ENCODE measurements at places on chromosomes 6 and 20.
A peak's percentile ranks its signal among the peaks of the same experiment; 100 is the strongest.

GRCh38 chr6:160128125-160128683 lies 6.6 kb downstream of the SLC22A1 start:
- DNase-seq, result no peak

- no peak for DNase-seq
Measured at GRCh38 chr20:20255099-20255498, 112.8 kb upstream of the INSM1 start.

DNA sequence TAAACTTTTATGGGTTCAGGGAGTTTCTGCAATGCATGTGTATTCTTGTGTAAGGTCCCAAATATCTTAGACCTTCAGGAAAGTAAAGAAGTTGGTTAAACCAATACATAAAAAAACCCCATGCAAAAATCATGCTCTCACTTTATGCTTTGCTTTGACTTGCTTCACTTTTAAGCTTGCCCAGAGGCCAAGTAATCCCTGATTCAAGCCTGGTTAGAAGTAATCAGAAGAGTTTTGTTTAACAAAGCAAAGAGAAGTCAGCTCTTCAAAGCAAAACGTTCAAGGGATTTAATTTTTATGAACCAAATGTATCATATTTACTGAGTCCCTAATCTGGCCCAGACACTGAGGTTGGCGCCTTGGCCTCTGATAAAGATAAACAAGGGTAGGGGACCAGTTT lies 26.7 kb upstream of the FNDC1 start:
- no peak for DNase-seq

- no peak for DNase-seq
Measured at GRCh38 chr6:163354761-163355425, 59.6 kb upstream of the QKI start.

DNA sequence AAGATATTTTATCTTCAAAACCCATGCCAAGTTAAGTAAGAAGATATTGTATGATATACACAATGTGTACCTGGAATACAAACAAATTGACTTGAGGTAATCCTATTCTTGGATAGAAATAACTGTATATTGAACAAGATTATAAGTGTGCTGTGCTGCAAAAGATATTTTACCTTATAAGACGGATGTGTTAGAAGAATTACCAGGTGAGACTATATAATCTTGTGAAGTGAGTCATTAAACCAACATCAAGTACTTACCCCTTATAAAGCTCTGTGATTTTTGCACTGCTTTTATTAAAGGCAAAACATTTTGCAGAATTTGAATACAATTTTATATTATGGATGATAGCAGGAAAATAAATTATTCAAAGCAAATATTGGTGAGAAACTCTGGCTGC lies 570.0 kb downstream of the MMUT start:
- no peak for DNase-seq

GRCh38 chr6:129138739-129139405 lies 255.9 kb downstream of the LAMA2 start:
- DNase-seq, result no peak

DNA sequence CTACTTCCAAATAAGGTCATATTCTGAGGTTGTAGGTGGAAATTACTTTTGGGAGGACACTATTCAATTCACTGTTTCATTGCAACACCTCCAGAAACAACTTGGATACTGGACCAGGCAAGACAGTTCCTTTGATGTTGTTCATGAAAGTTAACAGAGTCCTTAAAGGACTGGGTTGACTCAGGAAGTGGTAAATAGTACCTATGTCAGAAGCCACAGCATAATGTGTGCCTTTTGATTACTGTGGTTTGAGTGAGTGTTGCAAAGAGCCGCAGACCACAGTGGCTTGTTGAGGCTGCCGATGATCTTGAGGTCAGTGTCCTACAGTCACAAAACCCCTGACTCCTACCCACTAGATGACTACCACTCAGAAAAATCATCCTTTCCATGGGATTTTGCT lies 10.9 kb downstream of the IL20RA start:
- DNase-seq, result no peak

GRCh38 chr6:79048611-79049010 lies 29.4 kb downstream of the PHIP start:
- no peak for DNase-seq

- peak; percentile 95 for DNase-seq
Measured at GRCh38 chr6:31739639-31740396, at the start of gene MSH5. Gene MSH5 (plus strand): TSS chr6:31740005. CDS start chr6:31740467, 462 bp downstream.

DNA sequence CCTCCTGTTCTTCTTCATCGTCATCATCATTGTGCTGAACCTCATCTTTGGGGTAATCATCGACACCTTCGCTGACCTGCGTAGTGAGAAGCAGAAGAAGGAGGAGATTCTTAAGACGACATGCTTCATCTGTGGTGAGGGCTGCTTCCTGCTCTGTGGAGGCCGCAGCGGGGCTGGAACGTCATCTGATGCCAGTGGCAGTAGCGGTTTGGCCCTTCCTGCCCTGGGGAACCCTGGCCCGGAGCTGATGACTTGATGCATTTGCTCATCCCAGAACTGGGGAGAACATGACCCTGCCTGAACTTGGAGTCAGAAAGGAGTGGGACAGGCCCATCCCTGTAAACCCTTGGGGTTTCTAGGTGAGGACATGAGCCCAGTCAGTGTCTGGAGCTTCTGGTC lies 18.7 kb downstream of the UQCC2 start:
- DNase-seq, result peak; percentile 25

Measured in bone marrow (tissue), 2 donors.